ENCODE measurements at places on chromosomes 11 and 22. TPM values are rescaled to one million over a fixed set of nuclear protein-coding genes. Genes with fewer than 3 reads are reported as not detected.
A peak's percentile ranks its signal among the peaks of the same experiment; 100 is the strongest.

DNA sequence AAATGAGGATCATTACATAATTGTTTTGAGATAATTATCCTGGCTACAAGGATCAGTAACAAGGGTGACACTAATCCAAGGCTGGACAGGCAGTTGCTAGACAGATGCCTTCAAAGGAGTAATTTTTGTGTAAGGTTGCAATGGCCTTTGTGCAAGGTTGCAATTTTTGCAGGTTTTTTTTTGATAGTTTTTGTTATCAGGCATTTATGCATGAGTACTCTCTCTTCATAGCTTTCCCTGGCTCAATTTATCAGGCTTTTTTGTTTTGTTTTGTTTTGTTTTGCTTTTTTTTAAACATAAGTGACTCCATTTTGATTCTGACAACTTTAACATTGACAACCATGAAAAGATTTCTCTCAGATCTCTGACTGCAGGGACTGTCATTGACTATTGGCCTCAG, 110.2 kb downstream of the SWAP70 start:
- peaks cover 3% of the 10 kb centered on the region for H3K36me3 ChIP-seq
- H3K27me3 ChIP-seq, result no peaks in the 10 kb centered on the region
- peaks cover 5% of the 10 kb centered on the region for H3K4me1 ChIP-seq
- no peak overlapping the region for H3K4me3 ChIP-seq
- H3K27ac ChIP-seq, result no peak overlapping the region
- DNase-seq, result no peak

DNA sequence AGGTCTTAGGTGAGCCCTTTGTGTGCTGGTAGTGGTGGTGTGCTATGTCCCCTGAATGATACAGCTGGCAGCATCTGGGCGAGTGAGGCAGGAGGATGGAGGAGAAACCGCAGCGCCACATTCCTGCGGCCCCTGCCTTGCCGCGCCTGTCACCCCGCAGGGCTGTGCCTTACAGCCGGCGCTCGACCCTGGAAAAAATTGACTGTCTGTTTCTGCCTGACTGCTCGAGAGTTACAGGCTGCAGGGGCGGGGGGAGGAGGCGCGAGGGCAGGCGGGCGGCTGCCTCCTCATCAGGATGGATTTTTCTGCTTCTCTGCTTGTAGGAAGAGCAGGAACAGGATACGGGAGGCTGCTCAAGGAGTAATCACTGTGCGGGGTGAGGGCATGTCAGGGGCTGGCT, 443.4 kb downstream of the MIAT start:
- no peaks in the 10 kb centered on the region for H3K36me3 ChIP-seq
- DNase-seq, result peak; percentile 77
- H3K4me1 ChIP-seq, result no peaks in the 10 kb centered on the region

Gene APOBEC3C
- total RNA-seq, result 9.6 TPM

Gene F2
- total RNA-seq, result not detected

Measured in thyroid gland (tissue), 4 donors.